NK-92 treated with Interleukin-12 subunit alpha and Interleukin-12 subunit beta, amount 100 ng/mL, for 24 hours (cell line): ENCODE measurements at places on chromosomes 4 and X.

DNA sequence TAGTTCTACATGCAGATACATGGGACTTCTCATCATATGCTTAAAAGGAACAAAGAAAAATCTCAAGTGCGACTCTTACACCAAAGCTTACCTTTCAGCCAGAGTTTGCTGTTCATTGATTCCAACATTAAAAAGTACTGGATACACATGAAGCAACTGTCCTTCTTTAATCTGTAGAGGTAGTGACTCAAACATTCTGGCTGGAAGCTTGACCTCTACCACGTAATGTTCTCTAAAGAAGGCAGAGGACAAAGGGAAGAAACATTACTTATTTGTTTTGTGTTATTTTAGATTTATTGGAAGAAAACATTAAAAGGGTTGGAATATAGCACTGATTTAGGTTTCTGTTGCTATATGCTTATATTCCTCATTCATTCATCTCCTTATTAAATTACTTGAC is 476.1 kb downstream of the IL15 start:
- no peak for DNase-seq

- DNase-seq = no peak
Measured at GRCh38 chr4:52982946-52983340, 120.8 kb downstream of the RASL11B start.

- DNase-seq = no peak
Measured at GRCh38 chr4:42436928-42437565, 39.8 kb downstream of the SHISA3 start.

DNA sequence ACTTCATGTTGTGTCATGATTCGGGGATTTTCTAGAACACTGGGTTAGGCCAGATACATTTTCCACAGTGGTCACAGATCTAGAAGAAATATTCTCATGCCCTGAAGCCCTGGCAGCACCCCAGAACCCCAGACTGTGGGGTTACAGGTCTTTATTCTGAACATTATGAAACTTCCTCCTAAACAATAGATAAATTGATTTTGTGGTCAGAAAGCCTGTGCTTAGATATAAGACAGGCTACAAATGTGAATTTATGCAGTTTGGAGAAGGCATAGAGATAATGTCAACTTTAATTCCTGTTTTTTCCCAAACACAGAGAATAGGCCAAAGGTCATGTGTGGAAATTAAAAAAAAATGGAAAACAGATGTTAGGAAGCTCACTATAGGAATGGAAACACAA is 492.9 kb downstream of the SPRY1 start:
- DNase-seq = no peak

GRCh38 chr4:143384381-143384994 is 47.8 kb downstream of the GAB1 start:
- DNase-seq = no peak

- no peak for DNase-seq
Measured at GRCh38 chr4:107834241-107834794, 9.6 kb downstream of the SGMS2 start.
